HS-27A (cell line): ENCODE measurements at places on chromosomes 7 and 10.

- DNase-seq = no peak
These were observed 80.3 kb downstream of the SKAP2 start for GRCh38 chr7:26784118-26784517.

DNA sequence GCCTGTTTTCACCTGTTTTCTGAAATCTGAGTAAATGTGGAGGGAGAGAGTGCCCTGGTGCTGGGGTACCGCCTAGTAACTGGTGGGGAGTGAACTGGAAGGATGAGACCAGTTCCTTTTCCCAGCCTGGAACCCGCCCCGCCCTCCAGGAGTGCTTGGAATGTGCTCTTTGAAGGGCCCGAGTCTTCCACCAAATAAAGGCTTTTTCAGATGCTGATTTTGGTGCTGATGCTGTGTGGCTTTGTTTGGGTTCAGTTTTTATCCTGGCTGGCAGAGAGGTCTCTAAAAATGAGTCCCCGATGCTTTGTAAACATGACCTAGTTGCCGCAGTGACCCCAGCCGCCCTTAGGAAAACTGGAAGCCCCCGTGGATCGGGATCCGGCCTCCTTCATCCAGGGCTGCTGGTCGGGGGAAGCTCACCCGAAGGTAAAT is 25.9 kb downstream of the FOXK1 start:
- no peak for DNase-seq

DNA sequence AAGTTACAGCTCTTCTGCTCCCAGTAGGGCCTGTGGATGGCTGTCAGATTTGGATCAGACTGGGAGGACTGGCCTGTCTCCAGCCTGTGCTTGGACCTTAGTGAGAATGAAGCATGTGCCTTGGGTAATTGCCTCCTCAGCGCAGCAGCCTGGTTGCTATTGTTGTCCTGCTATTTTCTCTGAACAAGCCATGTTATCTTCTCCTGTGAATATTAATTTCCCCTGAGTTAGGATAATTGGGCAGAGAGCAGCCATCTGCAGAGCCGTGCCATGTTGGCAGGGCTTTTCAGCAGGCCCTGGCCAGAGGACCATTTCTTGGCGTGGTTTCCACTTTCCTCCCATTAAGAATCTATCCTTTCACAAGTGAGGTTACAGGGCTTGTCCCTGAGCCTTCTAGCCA is 497.3 kb downstream of the SORCS3 start:
- no peak for DNase-seq

DNA sequence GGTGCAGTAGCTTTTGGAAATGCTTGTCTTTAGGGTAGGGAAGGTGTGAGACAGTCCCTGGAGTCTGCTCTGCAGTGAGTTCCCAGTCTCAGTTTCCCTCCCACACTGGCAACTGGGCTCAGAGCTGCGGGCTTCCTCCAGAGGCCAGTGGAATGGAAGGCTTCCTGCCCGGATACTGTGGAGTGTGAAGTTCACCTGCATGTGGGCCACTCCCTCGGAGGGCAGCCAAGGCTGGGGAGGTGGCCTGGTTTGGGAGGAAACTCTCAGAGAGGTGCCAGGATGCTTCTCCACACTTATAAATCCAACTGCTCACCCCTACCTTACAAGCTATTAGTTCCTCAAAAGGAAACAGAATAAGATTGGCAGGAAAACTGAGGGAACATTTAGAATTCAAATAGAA is 18.1 kb upstream of the UBE2H start:
- DNase-seq = no peak

GRCh38 chr7:135328526-135328925 is 94.9 kb downstream of the STRA8 start:
- DNase-seq = no peak

DNA sequence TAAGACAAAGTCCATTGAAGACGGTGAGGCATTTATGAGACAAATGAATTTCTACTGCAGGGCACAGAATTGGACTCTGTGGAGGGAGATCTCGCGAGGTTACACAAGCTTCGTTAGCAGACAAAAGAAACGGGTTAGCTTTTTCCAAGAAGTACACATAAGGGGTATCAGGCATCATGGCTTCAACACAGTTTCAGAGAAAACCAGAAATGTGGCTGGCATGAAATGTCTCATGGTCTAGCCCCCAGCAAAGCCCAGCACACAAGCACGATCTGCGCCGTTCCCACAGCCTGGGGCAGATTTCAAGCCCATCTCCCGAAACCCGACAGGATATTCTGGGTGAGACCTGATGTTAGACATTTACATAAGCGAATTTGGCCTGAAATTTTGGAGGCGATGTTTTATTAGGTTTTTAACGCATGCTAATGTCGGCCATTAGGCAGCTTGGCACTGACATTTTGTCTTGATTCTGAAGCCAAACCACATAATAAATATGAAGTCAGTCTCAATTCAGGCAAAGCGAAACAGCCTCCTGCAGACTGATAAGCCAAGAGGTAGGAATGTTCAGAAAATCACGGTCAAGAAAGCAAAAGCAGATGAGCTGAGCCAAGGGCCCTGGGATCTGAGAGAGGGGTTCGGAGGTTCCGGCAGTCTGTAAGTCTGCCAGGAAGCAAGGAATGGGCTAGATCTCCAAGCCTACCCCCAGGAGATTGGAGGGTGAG is 240.5 kb downstream of the PRPF18 start:
- no peak for DNase-seq
